ENCODE measurements at places on chromosomes 3 and 15. TPM values are rescaled to one million over a fixed set of nuclear protein-coding genes. Genes with fewer than 3 reads are reported as not detected.

The KIF15 gene
- polyA plus RNA-seq: 27.2 TPM

The PLSCR5 gene
- polyA plus RNA-seq: not detected

The TMEM266 gene
- 11.3 TPM for polyA plus RNA-seq

The SOX2 gene
- 0.64 TPM for polyA plus RNA-seq

The CLDN16 gene
- polyA plus RNA-seq: 1.8 TPM

GRCh38 chr3:194933465-194933864 lies 247.8 kb downstream of the FAM43A start:
- no peak for DNase-seq

DNA sequence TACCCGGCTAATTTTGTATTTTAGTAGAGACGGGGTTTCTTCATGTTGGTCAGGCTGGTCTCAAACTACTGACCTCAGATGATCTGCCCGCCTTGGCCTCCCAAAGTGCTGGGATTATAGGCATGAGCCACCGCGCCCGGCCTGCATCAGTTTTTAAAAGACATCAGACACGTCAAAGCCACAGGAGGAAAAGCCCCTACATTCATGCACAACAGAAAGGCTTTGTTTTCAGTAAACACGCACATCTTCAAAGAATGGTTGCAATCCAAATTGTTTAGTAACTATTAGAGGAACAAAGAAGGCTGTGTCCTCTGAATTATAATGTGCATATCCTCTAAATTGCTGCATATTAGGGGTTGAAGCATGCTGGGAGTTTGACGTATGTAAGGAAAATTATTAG lies 53.3 kb downstream of the BTD start:
- no peak for DNase-seq

DNA sequence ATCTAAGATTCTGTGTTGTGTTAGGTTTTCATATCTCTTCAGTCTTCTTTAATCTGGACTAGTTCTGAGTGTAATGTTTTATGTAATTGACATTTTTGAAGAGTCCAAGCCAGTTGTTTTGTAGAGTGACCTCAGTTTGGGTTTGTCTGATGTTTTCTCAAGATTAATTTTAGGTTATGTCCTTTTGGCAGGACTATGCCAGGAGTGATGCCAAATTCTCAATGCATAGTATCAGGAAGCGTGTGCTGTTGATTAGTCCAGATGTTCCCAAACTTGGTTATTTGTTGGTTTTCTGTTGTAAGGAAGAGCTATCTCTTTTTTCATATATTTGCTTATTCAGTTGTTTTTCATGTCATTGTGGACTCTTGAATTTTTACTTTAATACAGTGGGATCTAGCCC lies 32.6 kb downstream of the NMD3 start:
- no peak for DNase-seq

DNA sequence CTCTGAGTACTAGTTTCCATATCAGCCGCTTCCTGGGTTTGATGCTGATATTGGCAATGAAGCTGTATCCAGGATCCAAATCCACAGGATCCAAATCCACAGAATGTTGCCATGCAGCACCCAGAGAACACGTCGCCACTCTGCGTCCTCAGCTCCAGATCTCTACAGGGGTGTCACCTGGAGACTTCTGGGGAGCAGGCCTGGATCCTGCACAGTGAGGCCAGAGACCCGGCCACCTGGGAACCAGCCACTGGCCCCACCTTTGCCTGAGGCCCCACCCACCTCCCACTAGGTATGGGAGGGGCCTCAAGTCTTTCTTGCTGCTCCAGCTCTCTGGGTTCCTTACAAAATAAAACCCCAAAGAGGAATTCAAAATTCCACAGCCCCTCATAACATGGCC lies 123.9 kb downstream of the LRRK1 start:
- no peak for DNase-seq

DNA sequence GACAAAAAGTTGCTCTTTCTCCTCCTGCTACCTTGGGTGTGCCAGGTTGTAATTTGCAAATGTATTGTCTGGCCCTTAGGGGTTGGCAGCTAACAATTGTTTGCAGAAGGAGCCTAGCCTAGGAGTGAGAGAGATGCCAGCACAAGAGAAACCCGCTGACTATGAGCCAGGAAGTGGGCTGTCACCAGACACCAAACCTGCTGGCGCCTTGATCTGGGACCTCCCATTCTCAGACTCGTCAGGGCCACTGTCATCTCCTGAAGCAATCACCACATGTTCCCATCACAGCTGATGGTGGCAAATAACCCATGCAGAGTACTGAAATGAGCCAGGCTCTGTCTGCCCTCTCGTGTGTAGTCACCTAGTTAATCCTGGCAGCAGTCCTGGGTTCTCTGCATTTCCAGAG lies 406.4 kb upstream of the NPAP1 start:
- DNase-seq: no peak
